Activated CD4-positive, alpha-beta T cell treated with anti-CD3 and anti-CD28 coated beads, Interleukin-2, amount 10 ng/mL, durations not matched to agents 24 days and 14 days (primary cell): ENCODE measurements at places on chromosomes 13 and 19. TPM values are rescaled to one million over a fixed set of nuclear protein-coding genes. Genes with fewer than 3 reads are reported as not detected.
A peak's percentile ranks its signal among the peaks of the same experiment; 100 is the strongest.

DNA sequence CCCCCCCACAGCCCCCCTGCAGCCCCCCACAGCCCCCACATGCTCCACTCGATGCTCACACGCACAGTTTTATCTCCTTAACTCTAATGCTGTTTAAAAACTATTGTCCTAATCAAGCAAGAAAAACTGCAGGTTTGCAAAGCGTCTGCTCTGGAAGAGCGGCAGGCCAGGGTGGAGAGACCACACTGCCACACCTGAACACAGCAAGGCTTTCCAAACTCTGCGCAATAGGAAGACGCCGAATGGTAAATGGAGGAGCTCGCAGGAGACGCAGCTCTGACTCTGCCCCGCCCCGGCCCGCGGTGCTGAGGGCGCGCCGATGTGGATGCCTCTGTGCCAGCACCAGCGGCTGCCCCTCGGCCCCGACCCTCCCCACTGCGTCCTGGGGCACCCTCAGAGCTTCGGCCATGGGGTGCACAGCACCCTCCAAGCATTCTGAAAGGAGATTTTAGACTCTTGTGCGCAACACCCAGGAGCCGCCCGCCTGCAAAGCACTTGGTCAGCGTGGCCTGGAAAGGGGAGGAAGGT lies 32.4 kb downstream of the RASA3 start:
- H3K4me1 ChIP-seq = peaks cover 20% of the 10 kb centered on the region
- H3K4me3 ChIP-seq = no peak overlapping the region
- H3K36me3 ChIP-seq = peaks cover 37% of the 10 kb centered on the region
- H3K27ac ChIP-seq = peak overlapping the region; percentile 58

DNA sequence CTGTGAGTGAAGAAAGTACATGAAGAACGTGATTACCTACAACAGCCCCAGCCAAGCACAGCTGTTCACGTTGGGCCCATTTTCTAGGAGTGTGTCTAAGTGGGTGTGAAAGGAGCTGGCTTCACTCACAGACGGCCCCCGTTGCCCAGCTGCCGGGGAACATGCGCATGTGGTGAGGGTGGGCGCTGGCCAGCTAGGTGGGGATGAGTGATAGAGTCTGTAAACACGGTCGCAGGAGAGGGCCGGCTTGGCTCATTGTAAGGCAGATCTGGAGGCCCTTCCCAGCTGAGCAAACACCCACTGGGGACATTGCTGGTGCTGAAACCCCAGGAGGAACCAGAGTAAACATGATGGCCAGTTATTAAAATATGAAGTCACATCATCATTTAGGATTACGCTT lies 160.5 kb downstream of the TEX29 start:
- DNase-seq = no peak
- H3K36me3 ChIP-seq = no peaks in the 10 kb centered on the region
- H3K27me3 ChIP-seq = no peaks in the 10 kb centered on the region

- no peak overlapping the region for H3K27ac ChIP-seq
- no peak for DNase-seq
- H3K36me3 ChIP-seq = no peaks in the 10 kb centered on the region
- H3K27me3 ChIP-seq = no peaks in the 10 kb centered on the region
These were observed 34.1 kb upstream of the EDNRB start for GRCh38 chr13:77952737-77953136.

PEG3 gene
- total RNA-seq = not detected in 2 replicates

OBI1 gene
- total RNA-seq = 21.4 and 22.6 TPM in 2 replicates
